Spleen (tissue), 13 donors: ENCODE measurements at places on chromosomes 1 and 21. TPM values are rescaled to one million over a fixed set of nuclear protein-coding genes. Genes with fewer than 3 reads are reported as not detected.

AMY1A gene
- not detected for total RNA-seq

LORICRIN gene
- not detected for total RNA-seq

VAMP3 gene
- total RNA-seq = 84.8 TPM

C8A gene
- total RNA-seq = not detected

ALG14 gene
- 1.3 TPM for total RNA-seq

LPAR3 gene
- total RNA-seq = 0.57 TPM

CFAP126 gene
- total RNA-seq = not detected

PAPPA2 gene
- total RNA-seq = 0.76 TPM

SYNC gene
- 9.0 TPM for total RNA-seq

TMEM240 gene
- 4.9 TPM for total RNA-seq

- no peak for DNase-seq
- H3K27ac ChIP-seq = no peak overlapping the region
- no peaks in the 10 kb centered on the region for H3K4me1 ChIP-seq
- no peak overlapping the region for H3K4me3 ChIP-seq
These were observed 181.6 kb downstream of the ZNF326 start for GRCh38 chr1:90176530-90176929.

- no peak for DNase-seq
- no peak overlapping the region for H3K4me3 ChIP-seq
- peaks cover 71% of the 10 kb centered on the region for H3K4me1 ChIP-seq
- H3K27me3 ChIP-seq = no peaks in the 10 kb centered on the region
- no peak overlapping the region for H3K27ac ChIP-seq
These were observed 7.0 kb downstream of the NFIA start for GRCh38 chr1:61089338-61089737.

DNA sequence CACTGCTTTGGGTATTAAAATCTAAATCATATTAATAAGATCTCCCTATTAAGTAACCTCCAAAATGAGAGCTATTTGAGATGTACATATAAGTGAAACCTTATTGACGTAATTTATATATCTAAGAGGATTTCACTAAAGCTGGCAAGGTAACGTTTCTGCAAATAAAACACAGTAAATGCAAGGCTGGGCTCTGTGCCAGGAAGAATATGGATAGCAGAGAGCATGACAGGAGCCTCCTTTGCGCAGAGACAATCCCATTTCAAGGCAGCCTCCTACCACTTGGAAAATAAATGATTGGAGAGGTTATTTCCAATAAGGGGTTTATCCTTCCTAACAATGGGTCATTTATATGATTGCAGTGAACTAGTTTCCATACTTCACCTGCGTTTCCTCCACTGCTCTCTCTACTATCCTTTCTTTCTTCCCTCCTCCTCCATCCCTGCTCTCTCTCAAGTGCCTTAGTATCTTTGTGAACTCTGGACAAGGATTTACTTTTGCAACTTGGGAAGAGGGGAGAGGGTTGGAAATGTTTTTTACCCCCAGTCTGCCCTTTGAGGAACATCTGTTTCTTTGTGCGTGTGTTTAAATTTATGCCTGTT is 3.0 kb upstream of the NFIA start:
- DNase-seq = no peak
- no peaks in the 10 kb centered on the region for H3K36me3 ChIP-seq
- peaks cover 75% of the 10 kb centered on the region for H3K4me1 ChIP-seq
- H3K27me3 ChIP-seq = no peaks in the 10 kb centered on the region
- H3K27ac ChIP-seq = peak overlapping the region; percentile 89
- H3K4me3 ChIP-seq = no peak overlapping the region

DNA sequence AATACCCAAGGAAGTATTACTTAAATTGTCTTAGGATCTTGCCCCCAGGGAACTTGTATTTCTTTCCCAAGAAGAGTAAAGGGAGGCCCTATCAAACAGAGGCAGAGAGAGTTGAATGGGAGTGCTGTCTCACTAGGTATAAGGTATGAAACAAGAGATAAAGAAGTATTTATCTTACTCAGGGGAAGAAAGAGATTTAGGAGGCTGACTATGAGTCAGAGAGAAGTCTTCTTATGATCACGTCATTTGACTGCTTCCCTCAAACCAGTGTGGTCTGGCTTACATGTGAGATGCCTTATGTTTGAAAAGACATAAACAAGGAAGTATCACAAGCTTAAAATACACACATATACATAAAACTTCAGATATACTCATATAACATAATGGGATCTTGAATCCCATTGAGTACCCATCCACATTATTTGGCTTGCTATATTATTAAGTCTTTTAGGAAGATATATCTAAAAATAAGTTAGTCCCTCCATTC is 29.6 kb downstream of the DUSP10 start:
- peak overlapping the region; percentile 80 for H3K27ac ChIP-seq
- H3K4me1 ChIP-seq = peaks cover 32% of the 10 kb centered on the region
- H3K4me3 ChIP-seq = no peak overlapping the region
- DNase-seq = no peak

GRCh38 chr1:212559929-212560328 is 48.6 kb upstream of the ATF3 start:
- H3K36me3 ChIP-seq = no peaks in the 10 kb centered on the region
- DNase-seq = peak; percentile 82
- H3K4me3 ChIP-seq = no peak overlapping the region
- peaks cover 16% of the 10 kb centered on the region for H3K4me1 ChIP-seq

DNA sequence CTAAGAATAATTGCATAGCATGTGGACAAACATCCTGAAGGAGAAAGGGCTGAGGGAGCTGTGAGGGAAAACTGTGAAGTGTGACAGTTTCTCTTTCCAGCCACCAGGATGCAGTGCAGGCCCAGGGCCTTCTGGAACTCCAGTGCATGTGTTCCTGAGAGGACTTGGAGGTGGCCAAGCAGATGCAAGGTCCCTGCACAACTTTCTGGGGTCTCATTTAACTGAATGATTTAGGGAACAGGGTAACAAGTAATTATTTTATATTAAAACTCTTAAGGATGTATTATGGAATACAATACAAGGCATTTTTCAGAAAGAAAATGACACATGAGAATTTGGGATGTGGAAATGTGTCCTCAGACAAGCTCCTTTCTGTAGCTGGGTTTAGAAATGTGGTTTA is 61.2 kb upstream of the MCOLN3 start:
- no peak overlapping the region for H3K27ac ChIP-seq
- H3K4me1 ChIP-seq = no peaks in the 10 kb centered on the region
- H3K36me3 ChIP-seq = no peaks in the 10 kb centered on the region
- DNase-seq = no peak
- H3K27me3 ChIP-seq = no peaks in the 10 kb centered on the region
- H3K4me3 ChIP-seq = no peak overlapping the region

GRCh38 chr21:28617300-28617699 is 375.4 kb downstream of the LTN1 start:
- no peaks in the 10 kb centered on the region for H3K4me1 ChIP-seq
- no peak overlapping the region for H3K27ac ChIP-seq
- H3K4me3 ChIP-seq = no peak overlapping the region
- no peak for DNase-seq
